ENCODE measurements at places on chromosomes 3 and 15. TPM values are rescaled to one million over a fixed set of nuclear protein-coding genes. Genes with fewer than 3 reads are reported as not detected.

DNA sequence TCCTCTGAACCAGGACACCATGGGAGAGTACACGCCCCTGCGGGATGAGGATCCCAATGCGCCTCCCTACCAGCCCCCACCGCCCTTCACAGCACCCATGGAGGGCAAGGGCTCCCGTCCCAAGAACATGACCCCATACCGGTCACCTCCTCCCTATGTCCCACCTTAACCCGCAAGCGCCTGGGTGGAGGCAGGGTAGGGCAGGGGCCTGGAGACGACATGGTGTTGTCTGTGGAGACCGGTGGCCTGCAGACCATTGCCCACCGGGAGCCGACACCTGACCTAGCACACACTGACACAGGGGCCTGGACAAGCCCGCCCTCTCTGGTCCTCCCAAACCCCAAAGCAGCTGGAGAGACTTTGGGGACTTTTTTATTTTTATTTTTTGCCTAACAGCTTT, 21.2 kb upstream of the BSN start:
- H3K4me3 ChIP-seq = no peak overlapping the region
- no peaks in the 10 kb centered on the region for H3K27me3 ChIP-seq
- H3K36me3 ChIP-seq = peaks cover 30% of the 10 kb centered on the region
- no peak for DNase-seq

DNA sequence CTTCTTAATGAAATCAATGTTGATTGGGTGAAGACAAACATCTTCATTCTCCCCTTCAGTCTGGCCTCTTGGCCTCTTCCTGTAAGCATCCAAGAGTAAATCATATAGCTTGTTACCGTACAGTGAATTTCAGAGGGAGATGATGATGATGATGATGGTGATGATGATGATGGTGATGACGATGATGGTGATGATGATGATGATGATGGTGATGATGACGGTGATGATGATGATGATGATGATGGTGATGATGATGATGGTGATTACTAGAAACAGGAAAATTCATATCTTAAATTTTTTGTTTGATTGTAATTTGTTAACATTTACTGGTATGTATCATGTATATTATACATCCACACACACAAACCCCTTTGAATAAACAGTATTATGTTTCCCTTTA, 256.1 kb upstream of the PLSCR5 start:
- no peaks in the 10 kb centered on the region for H3K27me3 ChIP-seq
- no peak overlapping the region for H3K4me3 ChIP-seq
- H3K27ac ChIP-seq = no peak overlapping the region
- no peak for DNase-seq
- H3K4me1 ChIP-seq = no peaks in the 10 kb centered on the region
- H3K36me3 ChIP-seq = no peaks in the 10 kb centered on the region

- no peak for DNase-seq
- H3K27ac ChIP-seq = no peak overlapping the region
- H3K36me3 ChIP-seq = peaks cover 51% of the 10 kb centered on the region
- H3K4me3 ChIP-seq = peak overlapping the region; percentile 45
These were observed 42.7 kb downstream of the EIF2AK4 start for GRCh38 chr15:39976291-39977274.

GRCh38 chr3:106811376-106811775, 565.9 kb upstream of the CCDC54 start:
- no peak for DNase-seq
- H3K4me1 ChIP-seq = no peaks in the 10 kb centered on the region
- H3K36me3 ChIP-seq = no peaks in the 10 kb centered on the region
- no peak overlapping the region for H3K4me3 ChIP-seq
- no peak overlapping the region for H3K27ac ChIP-seq

DNA sequence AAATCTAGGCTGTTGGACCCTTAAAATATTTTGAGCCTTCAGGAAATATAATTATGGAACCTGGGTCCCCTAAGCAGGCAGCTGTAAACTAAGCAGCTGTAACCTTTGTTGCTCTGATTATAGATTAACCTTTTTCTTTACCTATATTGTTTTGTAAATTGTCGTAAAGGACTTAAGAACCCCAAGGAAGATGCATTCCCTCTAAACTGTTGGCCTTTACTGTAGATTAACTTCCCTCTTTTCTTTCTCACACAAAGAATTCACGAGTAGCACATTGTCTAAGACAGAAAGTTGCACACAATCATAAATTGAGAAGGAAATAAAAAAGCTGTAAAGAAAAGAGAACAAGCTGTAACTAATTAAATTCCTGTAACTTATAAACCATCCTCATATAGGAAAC, 877.3 kb downstream of the ROBO2 start:
- H3K4me3 ChIP-seq = no peak overlapping the region
- H3K27ac ChIP-seq = no peak overlapping the region
- DNase-seq = no peak
- no peaks in the 10 kb centered on the region for H3K36me3 ChIP-seq
- no peaks in the 10 kb centered on the region for H3K27me3 ChIP-seq

GRCh38 chr15:68510558-68510957, 68.2 kb upstream of the CORO2B start:
- DNase-seq = no peak
- no peaks in the 10 kb centered on the region for H3K36me3 ChIP-seq
- H3K4me3 ChIP-seq = no peak overlapping the region
- H3K27me3 ChIP-seq = peaks cover 28% of the 10 kb centered on the region
- no peaks in the 10 kb centered on the region for H3K4me1 ChIP-seq

GRCh38 chr15:38072348-38073177, 138.1 kb downstream of the TMCO5A start:
- no peak overlapping the region for H3K27ac ChIP-seq
- H3K27me3 ChIP-seq = peaks cover 83% of the 10 kb centered on the region
- H3K4me1 ChIP-seq = peaks cover 28% of the 10 kb centered on the region
- H3K4me3 ChIP-seq = peak overlapping the region; percentile 50
- DNase-seq = peak; percentile 11
- no peaks in the 10 kb centered on the region for H3K36me3 ChIP-seq

DNA sequence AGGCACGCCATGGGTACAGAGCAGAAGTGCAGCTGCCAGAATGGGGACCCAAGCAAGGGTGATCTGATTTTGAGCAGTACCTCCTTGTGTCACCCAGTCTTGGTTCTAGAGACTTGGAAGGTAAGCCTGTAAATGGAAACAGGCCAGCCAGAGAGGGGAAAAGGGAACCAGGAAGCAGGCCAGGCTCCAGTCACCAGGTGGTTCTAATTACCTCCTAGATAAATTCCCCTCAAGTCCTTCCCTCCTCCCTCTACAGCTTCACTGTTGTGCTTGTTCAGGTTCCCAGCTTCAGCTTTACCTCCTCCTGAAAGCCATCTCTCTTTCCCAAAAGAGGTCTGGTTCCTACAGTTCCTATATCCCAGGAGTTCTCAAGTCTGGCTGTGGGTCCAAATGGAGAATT, 58.8 kb upstream of the SLC7A14 start:
- H3K27me3 ChIP-seq = peaks cover 12% of the 10 kb centered on the region
- H3K4me3 ChIP-seq = no peak overlapping the region
- DNase-seq = no peak
- no peaks in the 10 kb centered on the region for H3K36me3 ChIP-seq
- H3K27ac ChIP-seq = no peak overlapping the region

DNA sequence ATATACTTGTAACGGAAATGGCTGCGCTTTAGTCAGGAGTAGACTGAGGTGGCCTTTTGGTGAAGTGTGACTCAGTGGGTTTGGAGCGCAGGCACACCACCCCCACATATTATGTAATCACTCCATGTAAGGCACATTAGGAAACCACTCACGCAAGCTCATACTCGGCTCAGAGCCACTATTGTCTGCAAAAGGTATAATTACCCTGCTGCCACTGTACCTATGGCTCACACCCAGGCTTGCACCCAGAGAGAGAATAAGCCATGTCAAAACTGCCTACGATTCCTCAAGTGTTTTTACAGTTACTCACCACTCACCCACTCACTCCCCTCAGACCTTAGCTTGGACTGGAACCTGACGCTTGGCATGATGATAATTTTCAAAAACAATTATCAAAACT, 611.9 kb upstream of the CCDC54 start:
- no peaks in the 10 kb centered on the region for H3K4me1 ChIP-seq
- no peaks in the 10 kb centered on the region for H3K36me3 ChIP-seq
- H3K27ac ChIP-seq = no peak overlapping the region

GRCh38 chr3:10928961-10929471, 63.5 kb upstream of the SLC6A1 start:
- H3K27me3 ChIP-seq = no peaks in the 10 kb centered on the region
- H3K27ac ChIP-seq = no peak overlapping the region
- H3K36me3 ChIP-seq = no peaks in the 10 kb centered on the region
- no peak for DNase-seq
- no peak overlapping the region for H3K4me3 ChIP-seq

DNA sequence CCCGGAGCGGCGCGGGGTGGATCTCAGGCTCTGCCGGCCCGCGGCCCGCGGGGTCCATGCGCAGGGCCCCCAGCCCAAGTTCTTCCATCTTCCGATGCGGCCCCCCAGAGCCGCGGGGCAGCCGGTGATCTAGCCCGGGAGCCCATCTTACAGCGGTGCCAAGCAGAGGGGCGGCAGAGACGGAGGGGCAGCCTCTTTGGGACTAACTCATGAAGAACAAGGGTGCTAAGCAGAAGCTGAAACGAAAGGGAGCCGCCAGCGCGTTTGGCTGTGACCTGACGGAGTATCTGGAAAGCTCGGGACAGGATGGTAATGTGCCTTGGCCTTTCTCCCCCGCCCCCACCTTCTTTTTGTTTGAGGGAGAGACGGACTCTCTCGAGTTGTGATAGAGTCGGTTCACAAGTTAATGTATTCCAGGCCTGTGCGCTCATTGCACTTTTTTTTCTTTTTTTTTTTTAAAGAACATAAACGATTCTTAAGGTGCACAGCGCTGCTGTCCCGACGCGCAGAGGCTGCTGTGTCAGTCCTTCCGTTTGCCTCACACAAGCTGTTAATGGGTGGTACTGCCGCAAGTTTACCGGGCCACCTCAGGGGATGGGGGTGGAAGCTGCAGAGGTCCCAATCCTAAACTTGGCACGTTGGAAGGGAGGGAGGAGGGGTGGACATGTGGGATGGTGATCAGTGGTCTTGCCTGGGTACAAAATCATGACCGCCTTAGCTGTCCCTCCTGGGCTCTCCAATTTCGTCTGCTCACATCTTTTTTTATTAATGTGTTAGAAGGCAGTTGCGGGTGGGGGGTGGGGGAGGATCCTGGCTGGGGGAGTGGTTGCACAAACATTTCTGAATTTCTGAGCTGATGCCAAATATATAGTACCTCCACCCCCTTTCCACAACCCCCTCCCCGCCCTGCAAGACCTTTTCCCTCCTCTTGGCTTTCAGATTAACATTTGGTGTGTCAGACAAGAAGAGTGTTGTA, 801 bp downstream of the ARHGAP31 start:
- DNase-seq = peak; percentile 20
- H3K36me3 ChIP-seq = peaks cover 16% of the 10 kb centered on the region
- peaks cover 51% of the 10 kb centered on the region for H3K4me1 ChIP-seq

DNA sequence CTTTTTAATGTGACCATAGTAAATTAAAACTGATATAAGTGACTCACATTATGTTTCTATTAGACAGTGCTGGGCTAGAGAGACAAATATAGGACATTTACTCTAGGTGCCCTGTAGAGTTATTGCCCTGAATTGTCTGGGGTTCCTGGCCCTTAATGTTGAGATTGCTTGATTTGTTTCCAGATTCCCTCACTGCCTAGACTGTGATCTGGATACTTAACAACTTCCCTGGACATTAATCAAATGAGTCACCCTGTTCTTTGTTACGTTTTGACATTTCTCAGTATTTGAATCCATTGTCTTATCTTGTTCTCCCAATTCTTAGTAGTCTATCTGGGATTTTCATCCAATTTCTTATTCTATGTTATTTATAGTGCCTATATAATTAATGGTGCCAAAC, 65.8 kb downstream of the DTWD1 start:
- no peaks in the 10 kb centered on the region for H3K36me3 ChIP-seq
- H3K27ac ChIP-seq = no peak overlapping the region
- DNase-seq = no peak
- H3K4me3 ChIP-seq = no peak overlapping the region
- H3K27me3 ChIP-seq = peaks cover 12% of the 10 kb centered on the region

The ANKRD34C gene
- total RNA-seq = not detected

The SLC24A5 gene
- total RNA-seq = not detected

The CCDC174 gene
- 15.0 TPM for total RNA-seq
